GM23248 (cell line): ENCODE measurements at places on chromosomes 6 and 20.

DNA sequence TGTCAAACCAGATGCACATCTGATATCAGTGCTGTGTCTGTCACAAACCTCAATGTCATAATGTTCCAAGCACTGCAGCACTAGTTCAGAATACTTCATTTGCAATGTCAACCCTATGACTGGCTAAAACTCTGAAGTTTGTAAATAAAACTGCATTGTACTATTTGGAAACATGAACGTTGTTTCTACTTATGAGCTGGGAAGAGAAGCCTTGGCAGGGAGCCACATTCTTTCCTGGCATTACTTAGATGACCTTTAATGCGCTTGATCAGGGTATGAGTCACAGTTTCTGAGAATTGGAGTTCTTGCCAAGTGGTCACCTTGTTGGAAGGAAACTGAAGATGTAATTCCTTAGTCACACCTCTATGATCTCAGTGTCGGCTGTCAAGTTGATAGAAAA is 664.8 kb upstream of the MMS22L start:
- DNase-seq: peak; percentile 24

- peak; percentile 58 for DNase-seq
Observed at GRCh38 chr6:122845916-122846612, 57.0 kb downstream of the SMPDL3A start.

GRCh38 chr6:112511441-112511840 is 164.3 kb downstream of the RFPL4B start:
- peak; percentile 2 for DNase-seq

GRCh38 chr20:31822421-31823330 is 3.5 kb downstream of the MYLK2 start:
- peak; percentile 69 for DNase-seq

DNA sequence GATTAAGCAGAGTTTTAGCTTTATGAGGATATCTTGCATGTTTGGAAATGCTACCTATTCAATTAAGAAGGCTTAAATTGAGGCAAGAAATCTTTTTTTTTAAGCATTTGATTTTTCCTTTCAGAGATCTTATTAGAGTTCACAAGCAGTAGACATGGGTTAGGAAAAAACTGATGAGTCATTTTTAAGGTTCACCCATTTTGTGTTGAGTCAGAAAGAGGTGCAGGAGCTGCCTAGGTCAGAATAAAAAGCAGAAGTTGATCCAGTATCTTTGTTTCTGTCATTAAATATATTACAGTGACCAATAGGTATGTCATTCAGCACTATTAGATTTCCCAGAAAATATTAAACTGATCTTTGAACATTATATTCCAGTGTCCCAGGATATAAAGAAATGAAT is 306.8 kb downstream of the LMBRD1 start:
- no peak for DNase-seq

GRCh38 chr6:22471132-22471690 is 98.2 kb upstream of the HDGFL1 start:
- DNase-seq: peak; percentile 38

GRCh38 chr6:31768363-31769257 is 6.2 kb downstream of the SAPCD1 start:
- DNase-seq: no peak

GRCh38 chr20:36405255-36405654 is 99.1 kb downstream of the DLGAP4 start:
- DNase-seq: no peak

GRCh38 chr20:50930976-50931305 is 296 bp downstream of the ADNP start:
- DNase-seq: no peak

GRCh38 chr20:35582131-35582530 is 33.5 kb upstream of the SPAG4 start:
- no peak for DNase-seq

- no peak for DNase-seq
Observed at GRCh38 chr6:44785130-44785529, 397.6 kb downstream of the CDC5L start.

DNA sequence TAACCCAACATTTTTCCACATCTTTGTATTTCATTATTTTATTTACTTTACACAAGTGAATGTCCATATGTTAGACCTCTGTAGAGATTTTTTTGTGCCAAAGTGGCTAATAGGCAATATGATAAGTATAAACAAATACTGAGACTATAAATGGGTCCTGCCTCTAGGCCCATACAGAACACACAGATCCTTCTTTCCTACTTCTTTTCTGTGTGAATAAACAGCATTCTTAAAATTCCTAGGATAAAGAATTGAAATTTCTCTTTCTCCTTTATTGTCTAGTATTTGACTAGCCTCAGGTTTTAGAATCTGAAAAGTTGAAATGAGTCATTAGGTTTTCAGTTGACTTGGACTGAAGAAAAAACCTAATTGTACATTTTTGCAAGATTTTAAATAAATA is 46.3 kb upstream of the HS3ST5 start:
- no peak for DNase-seq

DNA sequence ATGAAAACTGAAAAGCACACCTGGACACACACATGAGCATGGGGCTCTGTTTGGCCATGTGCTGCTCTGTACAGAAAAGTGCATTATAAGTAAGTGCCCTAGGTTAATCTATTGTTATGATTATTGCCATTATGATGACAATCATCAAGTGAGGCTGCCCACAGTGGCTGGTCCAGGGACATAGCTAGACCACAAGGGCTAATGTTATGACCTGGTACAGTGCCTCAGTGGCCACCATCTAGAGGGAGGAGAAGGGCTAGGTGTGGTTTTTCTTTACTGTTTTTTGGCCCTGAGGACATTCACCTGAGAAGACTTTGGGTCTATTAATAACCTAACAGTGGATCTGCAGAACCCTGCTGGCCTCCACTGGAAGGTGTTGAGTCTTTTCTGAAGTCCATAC is 86.1 kb downstream of the GJA10 start:
- DNase-seq: no peak

DNA sequence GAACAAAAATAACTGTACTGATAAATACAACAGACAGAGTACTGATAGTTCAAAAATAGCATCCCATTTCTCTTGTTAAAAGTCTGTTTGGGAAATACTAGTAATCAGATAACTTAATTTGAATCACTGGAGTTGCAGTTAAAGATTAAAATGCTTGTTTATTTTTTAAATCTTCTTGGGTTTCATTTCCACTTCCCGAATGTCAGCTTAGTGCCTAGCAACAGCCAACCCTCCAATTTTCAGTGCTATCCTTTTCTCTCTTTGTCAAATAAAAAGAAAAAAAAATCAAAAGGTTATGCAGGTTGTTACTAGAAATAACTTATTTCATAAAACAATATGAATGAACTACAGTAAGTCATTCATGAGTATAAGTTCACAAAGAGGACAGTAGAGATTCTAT is 257.7 kb upstream of the STXBP5 start:
- no peak for DNase-seq

GRCh38 chr6:114430534-114431124 is 87.8 kb upstream of the HS3ST5 start:
- no peak for DNase-seq

DNA sequence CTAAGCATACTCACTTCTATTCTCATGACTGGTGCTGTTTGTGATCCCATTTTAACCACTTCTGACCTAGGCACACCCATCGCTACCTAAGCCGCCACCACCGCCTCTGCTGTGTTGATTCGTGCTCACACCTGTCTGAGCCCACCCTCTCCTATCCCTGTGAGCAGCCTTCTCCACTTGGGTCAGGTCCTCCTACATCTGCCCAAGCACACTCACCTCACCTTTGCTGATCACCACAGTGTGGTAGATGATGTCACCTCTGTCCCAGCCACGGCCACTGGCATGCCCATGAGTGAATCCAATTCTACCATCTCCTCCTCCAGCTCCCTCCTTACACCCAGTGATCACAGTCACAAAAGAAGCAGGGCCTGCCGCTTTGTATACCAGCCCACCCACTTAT is 20.8 kb downstream of the MUC22 start:
- DNase-seq: no peak

DNA sequence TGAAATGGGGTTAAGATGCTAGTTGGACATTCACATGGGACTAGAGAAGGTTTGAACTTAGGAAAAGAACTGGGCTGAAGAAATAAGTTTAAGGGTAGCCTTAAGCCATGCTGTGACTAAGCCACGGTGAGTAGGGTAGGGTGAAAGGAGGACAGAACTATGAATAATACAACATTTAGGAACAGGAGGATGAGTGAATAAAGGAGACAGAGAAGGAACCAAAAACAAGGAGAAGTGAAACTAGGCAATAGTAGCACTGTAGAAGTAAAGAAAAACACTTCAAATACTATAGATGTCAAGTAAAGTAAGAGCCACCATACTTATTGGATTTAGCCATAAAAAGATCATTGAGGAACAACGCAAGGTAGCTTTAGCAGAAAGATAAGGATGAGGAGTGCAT is 111.2 kb downstream of the KCNQ5 start:
- peak; percentile 35 for DNase-seq

DNA sequence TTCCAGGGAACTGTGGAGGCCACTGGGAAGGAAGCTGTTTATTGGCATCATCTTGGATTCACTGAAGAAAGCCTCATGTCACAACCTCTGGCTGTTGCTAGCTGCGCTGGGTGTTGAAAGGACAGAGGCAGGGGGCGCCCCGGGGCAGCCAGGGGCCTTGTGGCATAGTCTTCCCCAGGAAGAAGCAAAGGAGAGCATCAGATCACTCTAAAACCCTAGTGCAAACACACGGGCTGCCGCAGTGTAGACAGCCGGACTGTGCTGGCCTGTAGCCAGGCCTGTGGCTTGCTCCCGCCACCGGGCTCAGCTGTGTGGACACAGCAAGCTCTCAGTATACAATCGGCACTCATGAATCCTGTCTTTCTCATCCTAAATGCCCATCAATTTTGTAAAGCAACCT is 23.8 kb upstream of the SMOC2 start:
- no peak for DNase-seq

- DNase-seq: peak; percentile 16
Observed at GRCh38 chr6:121439926-121440325, 4.5 kb downstream of the GJA1 start.

DNA sequence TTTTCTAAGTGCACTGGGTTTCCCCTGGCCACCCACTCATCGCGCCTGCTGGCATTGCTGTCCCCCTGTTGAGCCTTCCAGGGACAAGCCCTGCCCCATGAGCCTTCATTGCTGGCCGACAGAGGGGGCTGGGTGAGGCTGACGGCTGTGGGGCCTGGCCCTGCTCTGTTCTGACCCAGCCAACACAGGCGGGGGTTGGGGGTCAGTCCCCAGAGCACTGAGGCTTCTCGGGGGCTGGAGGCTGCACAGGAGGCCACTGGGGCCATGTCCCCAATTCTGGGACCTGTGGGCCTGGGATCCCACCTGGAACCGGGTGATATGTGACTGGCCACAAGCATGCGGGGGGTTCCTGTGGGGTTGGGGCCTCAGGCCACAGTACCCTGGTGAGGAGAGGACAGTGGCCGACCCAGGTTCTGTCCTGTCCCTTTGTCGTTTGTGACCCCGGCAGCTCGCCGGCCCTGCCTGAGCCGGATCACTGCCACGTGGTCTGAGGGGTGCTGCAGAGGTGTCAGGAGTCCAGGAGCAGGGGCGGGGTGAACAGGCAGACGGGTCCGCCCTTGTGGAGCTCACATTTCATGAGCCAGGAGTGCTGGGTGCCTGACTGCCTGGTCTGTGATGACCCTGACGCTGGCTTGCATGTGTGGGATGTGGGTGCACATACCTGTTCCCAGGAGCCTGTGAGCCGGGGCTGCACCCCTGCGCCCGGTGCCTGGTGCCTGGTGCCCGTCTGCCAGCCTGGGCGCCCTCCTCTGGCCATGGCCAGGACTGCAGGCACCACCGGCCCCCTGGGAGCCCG is 2.1 kb upstream of the COL20A1 start:
- peak; percentile 70 for DNase-seq

- no peak for DNase-seq
Observed at GRCh38 chr6:75084018-75084417, 121.8 kb downstream of the COL12A1 start.

- DNase-seq: no peak
Observed at GRCh38 chr20:37457921-37458320, 63.1 kb upstream of the NNAT start.

GRCh38 chr20:63125838-63126601 is 89.9 kb downstream of the YTHDF1 start:
- DNase-seq: no peak

- peak; percentile 22 for DNase-seq
Observed at GRCh38 chr6:25883536-25883935, 9.5 kb upstream of the SLC17A3 start.
